ENCODE measurements at places on chromosomes 6 and 20. TPM values are rescaled to one million over a fixed set of nuclear protein-coding genes. Genes with fewer than 3 reads are reported as not detected.

The GRM1 gene
- total RNA-seq: 2.2 TPM

The SNAP25 gene
- not detected for total RNA-seq

The CALHM4 gene
- total RNA-seq: not detected

The BEND3 gene
- 1.5 TPM for total RNA-seq

The SOX12 gene
- 16.2 TPM for total RNA-seq

The TSBP1 gene
- not detected for total RNA-seq

The MTG2 gene
- total RNA-seq: 20.8 TPM

The RGS19 gene
- 6.7 TPM for total RNA-seq

The SCUBE3 gene
- 9.7 TPM for total RNA-seq
